ENCODE measurements at places on chromosomes 16 and 17.

- no peak for ATAC-seq
These were observed 1.9 kb upstream of the CBFB start for GRCh38 chr16:67027046-67027445.

GRCh38 chr17:10034719-10035475, 129.8 kb upstream of the RCVRN start:
- no peak for ATAC-seq

- no peak for ATAC-seq
These were observed 25.4 kb upstream of the HELZ start for GRCh38 chr17:67270416-67270815.

- peak; percentile 29 for ATAC-seq
These were observed 1.4 kb upstream of the ALDOA start for GRCh38 chr16:30063893-30064728.

- no peak for ATAC-seq
These were observed 26.7 kb downstream of the VPS35L start for GRCh38 chr16:19582050-19582831.

- ATAC-seq = peak; percentile 25
These were observed 60.7 kb downstream of the OR1D5 start for GRCh38 chr17:3002538-3003295.

GRCh38 chr16:53378138-53378537, 56.1 kb upstream of the RBL2 start:
- ATAC-seq = no peak

- ATAC-seq = no peak
These were observed 44.0 kb downstream of the PLCG2 start for GRCh38 chr16:81823111-81823510.

- ATAC-seq = peak; percentile 25
These were observed at the start of gene ACE for GRCh38 chr17:63476854-63477479. TSS of gene ACE (plus strand) at chr17:63477061. CDS start at chr17:63477095, 34 bp downstream.

DNA sequence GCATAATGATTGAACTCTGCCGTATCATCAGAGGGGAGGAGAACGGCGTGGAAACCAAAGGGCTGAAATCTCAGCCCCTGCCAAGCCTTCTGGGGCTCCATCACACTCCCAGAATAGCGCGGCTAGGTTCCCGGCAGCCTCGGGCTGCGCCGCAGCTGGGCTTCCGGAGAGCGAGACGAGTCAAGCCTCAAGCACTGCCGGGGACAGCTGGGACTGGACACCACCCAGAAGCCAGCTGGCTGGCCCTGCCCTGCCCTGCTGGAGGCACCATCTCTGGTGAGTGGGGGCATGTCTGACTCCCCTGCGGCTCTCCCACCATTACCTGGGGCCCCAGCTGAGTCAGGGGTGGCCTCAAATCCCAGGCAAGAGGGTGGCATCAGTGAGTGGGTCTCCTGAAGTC, 7.2 kb upstream of the GPRC5C start:
- no peak for ATAC-seq

GRCh38 chr16:20359997-20360396, 7.5 kb upstream of the UMOD start:
- ATAC-seq = no peak

GRCh38 chr16:31229501-31229900, 12.6 kb upstream of the PYDC1 start:
- ATAC-seq = no peak

GRCh38 chr16:72967941-72968340, 80.0 kb downstream of the ZFHX3 start:
- ATAC-seq = no peak

DNA sequence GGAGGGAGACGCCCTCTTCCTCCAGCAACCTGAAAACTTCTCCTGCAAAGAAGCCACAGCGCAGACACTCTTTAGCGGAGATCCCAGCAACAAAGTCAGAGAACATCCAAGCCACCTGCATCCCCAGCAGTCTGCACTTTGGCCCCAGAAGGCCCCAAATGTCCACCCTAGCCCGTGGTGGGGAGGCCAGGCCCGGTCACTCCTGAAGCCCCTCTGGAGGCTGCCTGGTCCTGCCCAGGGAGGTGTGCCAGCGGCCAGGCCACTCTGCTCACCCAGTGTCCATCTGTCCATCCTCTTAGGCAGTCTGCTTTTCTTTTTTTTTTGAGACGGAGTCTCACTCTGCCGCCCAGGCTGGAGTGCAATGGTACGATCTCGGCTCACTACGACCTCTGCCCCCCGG, 5.4 kb downstream of the HAGHL start:
- ATAC-seq = no peak

GRCh38 chr17:7750321-7750821, 32.8 kb downstream of the DNAH2 start:
- ATAC-seq = no peak

GRCh38 chr17:81733507-81734404, 21.7 kb downstream of the SLC25A10 start:
- ATAC-seq = peak; percentile 85

DNA sequence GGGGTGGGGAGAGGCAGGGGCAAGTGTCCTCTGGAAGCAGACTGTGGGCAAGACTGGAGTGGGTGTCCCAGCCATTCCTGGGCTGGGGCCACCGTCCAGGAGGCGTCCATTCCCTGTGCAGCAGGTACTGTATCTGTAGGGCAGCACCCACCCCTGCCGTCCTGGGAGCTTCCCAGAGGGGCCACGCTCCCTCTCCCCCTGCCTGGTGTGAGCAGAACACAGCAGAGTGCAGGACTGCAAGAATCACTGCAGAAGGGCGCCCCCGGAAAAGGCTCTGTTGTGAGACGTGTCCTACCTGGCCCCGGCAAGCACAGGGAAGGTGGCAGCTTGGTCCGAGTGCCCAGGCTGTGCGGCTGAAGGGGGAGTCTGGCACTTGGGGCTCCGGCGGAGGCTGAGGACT, 70.3 kb downstream of the KLHDC4 start:
- ATAC-seq = no peak

GRCh38 chr16:89349947-89350633, 132.6 kb downstream of the ZNF778 start:
- ATAC-seq = peak; percentile 25

GRCh38 chr16:89860747-89861304, 12.6 kb upstream of the TCF25 start:
- peak; percentile 88 for ATAC-seq

GRCh38 chr16:58503863-58504688, 4.1 kb downstream of the NDRG4 start:
- no peak for ATAC-seq

GRCh38 chr17:278676-279059, 73.9 kb downstream of the RPH3AL start:
- ATAC-seq = no peak

GRCh38 chr17:78924481-78925151, 571 bp downstream of the TIMP2 start:
- ATAC-seq = peak; percentile 15

- ATAC-seq = no peak
These were observed 34.3 kb downstream of the WNT9B start for GRCh38 chr17:46885415-46886309.

GRCh38 chr16:81243942-81244341, 5.5 kb downstream of the BCO1 start:
- no peak for ATAC-seq

- no peak for ATAC-seq
These were observed 13.9 kb downstream of the RECQL5 start for GRCh38 chr17:75652934-75653549.

DNA sequence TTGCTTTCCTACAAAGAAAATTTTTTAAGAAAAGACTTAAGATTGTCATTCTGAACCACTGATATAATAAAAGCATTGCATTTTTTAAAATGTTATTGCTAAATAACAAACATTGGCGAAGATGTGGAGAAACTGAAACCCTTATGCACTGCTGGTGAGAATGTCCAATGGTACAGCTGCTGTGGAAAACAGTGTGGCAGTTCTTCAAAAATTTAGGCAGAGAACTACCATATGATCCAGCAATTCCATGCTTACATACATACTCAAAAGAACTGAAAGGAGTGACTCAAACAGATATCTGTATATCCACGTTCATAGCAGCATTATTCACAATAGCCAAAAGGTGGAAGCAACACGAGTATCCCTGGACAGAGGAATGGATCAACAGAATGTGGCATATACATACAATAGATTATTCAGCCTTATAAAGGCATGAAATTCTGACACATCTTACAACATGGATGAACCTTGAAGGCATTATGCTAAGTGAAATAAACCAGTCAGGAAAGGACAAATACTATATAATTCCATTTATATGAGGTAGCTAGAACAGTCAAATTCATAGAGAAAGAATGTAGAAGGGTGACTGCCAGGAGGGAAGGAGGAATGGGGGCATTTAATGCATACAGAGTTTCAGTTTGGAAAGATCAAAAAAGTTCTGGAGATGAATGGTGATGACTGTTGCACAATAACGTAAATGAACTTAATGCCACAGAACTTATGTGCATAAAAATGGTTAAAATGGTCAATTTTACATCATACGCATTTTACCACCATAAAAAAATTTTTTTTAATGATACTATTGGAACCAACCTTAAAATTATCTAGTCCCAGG, 92.1 kb downstream of the CACNG1 start:
- ATAC-seq = no peak

DNA sequence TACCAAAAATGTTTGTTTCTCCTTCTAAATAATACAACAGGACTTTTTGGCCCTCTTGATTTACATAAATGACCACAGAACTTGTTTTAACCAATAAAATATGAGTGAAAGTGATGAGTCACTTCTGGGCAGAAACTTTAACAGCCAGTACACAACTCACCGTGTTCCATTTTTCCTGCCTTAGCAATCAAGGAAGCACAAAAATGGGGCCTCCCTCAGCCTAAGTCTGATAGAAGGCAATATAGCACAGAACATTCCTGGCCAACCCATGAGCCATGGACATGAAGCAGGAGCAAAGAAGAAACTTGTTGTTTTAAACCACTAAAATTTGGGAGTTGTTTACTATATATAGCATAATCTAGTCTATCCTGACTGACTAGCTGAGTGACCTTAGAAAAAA, 61.1 kb upstream of the MTMR4 start:
- no peak for ATAC-seq

GRCh38 chr17:17076066-17076465, 33.8 kb downstream of the MPRIP start:
- no peak for ATAC-seq

DNA sequence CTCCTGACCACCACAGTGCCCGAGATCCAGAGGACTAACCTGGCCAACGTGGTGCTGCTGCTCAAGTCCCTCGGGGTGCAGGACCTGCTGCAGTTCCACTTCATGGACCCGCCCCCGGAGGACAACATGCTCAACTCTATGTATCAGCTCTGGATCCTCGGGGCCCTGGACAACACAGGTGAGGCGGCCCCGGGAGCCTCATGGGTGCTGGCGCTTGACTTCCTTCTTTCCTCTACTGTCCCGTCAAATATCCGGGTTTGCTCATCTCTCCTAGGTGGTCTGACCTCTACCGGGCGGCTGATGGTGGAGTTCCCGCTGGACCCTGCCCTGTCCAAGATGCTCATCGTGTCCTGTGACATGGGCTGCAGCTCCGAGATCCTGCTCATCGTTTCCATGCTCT, 13.7 kb downstream of the DHX38 start:
- ATAC-seq = no peak

DNA sequence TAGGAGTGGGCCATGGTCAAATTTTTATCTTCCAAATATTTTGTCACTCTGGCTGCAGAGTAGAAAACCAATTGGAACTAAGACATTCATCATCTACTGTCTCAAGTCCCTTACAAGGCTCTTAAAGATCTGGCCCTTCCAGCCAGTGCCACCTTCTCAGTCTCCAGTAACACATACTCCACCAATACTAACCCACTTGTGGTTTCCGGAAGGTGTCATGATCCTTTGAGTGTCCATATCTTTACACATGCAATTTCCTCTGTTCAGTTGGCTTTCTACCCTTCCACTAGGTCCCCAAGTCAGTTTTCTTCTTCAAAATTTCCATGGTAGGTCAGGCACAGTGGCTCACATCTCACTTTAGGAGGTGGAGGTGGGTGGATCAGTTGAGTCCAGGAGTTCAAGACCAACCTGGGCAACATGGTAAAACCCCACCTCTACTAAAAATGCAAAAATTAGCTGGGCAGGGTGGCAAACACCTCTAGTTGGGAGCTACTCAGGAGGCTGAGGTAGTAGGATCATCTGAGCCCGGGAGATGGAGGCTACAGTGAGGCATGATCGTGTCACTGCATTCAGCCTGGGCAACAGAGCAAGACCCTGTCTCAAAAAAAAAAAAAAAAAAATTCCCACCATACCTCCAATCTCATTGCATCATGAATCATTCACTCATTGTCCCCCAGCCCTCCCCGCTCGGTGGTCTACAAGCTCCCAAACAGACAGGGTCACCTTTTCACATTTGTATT, 6.0 kb upstream of the GRB2 start:
- no peak for ATAC-seq

DNA sequence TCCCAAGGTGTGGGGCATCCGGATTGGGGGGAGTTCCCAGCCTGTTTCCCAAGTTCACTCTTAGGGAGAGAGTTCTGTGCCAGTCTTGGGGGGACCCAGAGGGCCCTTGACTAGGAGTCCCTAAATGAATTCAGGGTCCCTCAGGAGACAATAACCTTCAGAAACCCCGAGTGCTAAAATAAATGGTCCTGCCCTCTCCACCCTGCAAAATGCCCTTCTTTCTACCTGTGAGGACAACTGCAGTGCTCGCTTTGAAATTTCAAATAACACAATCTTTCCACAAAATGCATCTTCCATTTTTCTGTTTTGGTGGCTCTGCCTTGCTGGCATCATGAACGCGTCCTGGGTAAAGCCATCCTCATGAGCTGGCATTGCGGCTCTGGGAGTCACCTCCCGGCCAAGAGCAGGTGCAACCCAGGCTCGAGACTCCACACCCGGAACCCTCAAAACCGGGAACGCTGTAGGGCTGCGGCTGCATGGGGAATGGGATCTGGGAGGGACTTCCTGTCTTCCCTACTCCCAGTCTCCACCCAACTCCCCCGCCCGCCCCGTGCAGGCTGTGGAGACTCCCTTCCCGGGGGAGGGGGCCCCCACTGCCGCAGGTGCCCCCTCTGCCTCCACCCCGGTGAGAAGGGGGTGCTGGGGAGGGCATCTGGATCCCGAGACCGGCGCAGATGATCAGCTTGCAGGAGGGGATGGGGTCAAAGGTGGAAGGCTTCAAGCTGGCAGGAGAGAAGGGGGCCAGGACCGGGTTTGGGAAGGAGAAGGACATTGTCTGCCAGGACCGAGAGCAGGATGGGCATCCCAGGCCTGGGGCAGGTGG, at the start of gene ZNF205:
TSS of gene ZNF205 (plus strand) at position 529 of the 823 bp plus-strand sequence. CDS start 845 bp downstream, outside the sequence.
- no peak for ATAC-seq

DNA sequence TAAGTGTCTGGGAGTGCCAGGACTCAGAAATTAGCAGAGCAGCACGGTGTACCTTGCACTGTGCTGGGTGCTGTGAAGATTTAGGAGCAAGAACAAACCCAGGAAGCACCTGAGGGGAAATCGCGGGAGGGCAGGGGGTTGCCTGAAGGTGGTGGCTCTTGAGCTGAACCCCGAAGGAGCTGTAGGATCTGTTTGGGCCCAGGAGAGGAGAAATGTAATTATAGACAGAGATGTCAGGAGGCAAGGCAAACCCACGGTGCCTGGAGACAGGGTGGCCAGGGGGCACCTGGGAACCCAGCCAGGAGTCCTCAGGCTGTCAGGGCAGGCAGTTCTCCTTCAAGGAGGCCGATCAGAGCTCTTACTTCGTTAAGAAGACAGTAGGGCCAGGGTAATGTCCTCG, 109.1 kb downstream of the C16orf78 start:
- ATAC-seq = no peak

- ATAC-seq = no peak
These were observed 36.8 kb downstream of the CBFA2T3 start for GRCh38 chr16:88939972-88940861.

GRCh38 chr17:62967205-62967529, 1.1 kb downstream of the TANC2 start:
- ATAC-seq = no peak

All from activated CD4-positive, CD25-positive, alpha-beta regulatory T cell treated with anti-CD3 and anti-CD28 coated beads, Interleukin-2, amount 50 U/mL, for 24 hours (primary cell).